ENCODE measurements at places on chromosomes 12 and 14. TPM values are rescaled to one million over a fixed set of nuclear protein-coding genes. Genes with fewer than 3 reads are reported as not detected.

DNA sequence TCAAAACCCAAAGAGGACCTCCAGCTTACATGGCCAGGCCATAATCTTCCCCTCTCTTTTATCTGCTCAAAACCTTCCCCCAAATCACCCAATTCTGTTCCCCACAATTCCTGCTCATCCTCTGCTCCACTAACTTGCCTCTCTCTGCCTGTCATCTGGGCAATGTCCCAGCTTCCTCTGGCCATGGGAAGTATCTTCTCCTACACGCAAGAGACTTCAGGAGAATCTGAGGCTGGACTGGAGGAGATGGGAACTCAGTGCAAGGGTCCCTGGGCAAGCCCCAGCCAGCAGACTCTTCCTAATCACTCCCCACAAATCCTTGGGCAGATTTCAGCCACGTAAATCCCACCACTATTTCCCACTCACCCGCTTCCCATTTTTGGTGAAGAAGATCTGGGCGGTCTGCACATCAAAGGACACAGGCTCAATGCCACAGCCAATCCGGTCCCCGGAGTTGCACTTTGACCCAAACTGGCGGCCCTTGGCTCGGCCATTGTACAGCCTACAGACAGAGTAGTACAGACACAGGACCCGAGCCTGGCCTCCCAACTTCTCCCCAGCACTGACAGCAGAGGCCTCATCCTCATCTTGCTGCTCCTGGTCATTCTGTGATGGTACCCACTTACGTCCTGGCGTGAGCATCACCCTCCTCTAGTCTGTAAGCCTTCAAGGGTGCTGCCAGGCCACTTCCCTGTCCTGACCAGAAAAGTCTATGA is 4.7 kb downstream of the SPRYD3 start:
- DNase-seq = no peak

- DNase-seq = no peak
These were observed 6.7 kb upstream of the BATF start for GRCh38 chr14:75515629-75515996.

- DNase-seq = no peak
These were observed 36.1 kb downstream of the ERP29 start for GRCh38 chr12:112049351-112049750.

DNA sequence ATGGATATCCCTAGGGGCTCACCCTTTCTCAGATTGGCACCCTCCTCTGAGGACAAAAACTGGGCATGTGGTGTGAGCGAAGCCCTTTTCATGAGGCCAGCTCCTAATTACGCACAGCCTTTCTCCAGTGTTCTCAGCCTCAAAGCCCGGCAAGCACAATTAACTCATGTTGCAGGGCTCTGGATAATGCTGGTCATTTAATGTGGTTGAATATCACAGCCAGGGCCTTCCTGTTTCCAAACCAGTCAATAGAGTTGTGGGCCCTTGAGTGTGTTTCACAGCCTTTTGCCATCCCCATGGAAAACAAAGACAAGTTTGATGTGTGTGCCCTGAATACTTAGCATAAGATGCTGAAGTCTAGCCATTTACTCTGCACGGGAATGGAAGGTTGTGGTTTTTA is 114.2 kb upstream of the ARHGAP5 start:
- DNase-seq = no peak

GRCh38 chr12:113241191-113242025 is 20.1 kb downstream of the TPCN1 start:
- peak; percentile 44 for DNase-seq

The PLEKHA5 gene
- 86.7 TPM for total RNA-seq

The DCN gene
- total RNA-seq = not detected

The PTGR2 gene
- total RNA-seq = 6.7 TPM

The TWF1 gene
- 22.7 TPM for total RNA-seq
